ENCODE measurements at places on chromosomes 5 and 9.

- DNase-seq = no peak
These were observed 6.8 kb downstream of the NR2F1 start for GRCh38 chr5:93589829-93590215.

DNA sequence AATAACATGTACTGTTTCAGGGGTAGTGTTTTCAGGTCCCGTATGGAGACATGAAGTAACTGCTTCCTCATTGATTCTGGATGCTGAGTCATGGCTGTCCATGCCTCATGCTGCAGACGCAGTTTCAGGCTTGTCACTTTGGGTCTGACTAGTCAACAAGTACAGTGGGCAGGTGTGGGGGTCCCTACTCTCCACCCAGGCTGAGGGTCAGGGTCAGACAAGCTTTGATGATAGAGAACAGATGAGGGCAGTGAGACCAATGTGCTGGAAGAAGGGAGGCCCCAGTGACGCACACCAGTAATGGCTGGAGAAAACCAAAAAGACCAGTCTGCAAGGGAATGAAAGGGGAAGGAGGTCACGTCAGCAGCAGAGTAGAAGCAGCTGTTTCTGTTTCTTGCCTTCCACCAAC is 80.0 kb upstream of the NFIL3 start:
- DNase-seq = no peak

DNA sequence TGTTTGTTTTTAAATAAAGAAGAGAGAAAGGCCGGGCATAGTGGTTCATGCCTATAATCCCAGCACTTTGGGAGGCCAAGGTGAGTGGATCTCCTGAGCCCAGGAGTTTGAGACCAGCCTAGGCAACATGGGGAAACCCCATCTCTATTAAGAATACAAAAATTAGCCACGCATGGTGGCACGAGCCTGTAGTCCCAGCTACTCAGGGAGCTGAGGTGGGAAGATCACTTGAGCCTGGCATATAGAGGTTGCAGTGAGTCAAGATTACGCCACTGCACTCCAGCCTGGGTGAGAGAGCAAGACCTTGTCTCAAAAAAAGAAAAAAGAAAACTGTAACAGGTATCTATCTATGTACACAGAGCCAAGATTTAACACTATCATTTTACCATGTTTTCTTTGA is 34.2 kb upstream of the CDC42SE2 start:
- DNase-seq = no peak

DNA sequence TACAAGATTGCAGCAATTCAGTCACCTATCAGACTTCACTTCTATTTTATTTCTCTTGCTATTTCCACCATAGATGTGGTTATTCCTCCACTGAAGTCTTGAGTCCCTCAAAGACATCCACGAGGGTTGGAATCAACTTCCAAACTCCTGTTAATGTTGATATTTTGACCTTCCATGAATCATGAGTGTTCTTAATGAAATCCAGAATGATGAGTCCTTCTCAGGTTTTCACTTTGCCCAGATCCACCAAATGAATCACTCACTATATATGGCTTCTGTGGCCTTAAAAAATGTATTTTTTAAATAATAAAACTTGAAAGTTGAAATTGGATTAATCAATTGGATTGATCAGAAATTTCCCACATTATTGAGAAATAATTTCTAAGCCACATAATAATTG is 1821.0 kb downstream of the EFNA5 start:
- DNase-seq = no peak

DNA sequence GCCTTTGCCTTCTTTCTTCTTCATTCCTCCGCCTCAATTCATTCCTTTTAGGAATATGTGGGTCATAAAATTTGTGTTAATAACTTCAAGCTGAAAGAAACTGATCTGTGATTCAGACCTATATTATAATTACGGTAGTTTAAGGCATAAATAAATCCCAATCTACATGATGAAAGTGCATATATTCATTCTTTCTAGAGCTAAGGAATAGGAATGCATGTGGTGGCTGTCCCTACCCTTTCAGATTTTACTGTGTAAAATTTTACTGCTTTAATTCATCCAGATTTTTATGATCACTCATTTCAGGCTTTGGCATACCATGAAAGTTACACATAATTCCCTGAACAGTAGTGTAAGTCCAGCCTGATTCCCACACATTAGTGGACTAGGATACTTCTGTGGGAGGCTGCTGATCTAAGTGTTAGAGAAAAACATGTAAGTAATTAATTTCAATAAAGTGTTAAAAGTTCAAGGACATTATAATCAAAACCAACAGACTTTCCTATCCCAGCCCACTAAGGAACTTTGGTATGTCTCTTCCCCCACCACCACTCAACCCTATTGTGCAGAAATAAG is 83.1 kb downstream of the HINT1 start:
- DNase-seq = no peak

DNA sequence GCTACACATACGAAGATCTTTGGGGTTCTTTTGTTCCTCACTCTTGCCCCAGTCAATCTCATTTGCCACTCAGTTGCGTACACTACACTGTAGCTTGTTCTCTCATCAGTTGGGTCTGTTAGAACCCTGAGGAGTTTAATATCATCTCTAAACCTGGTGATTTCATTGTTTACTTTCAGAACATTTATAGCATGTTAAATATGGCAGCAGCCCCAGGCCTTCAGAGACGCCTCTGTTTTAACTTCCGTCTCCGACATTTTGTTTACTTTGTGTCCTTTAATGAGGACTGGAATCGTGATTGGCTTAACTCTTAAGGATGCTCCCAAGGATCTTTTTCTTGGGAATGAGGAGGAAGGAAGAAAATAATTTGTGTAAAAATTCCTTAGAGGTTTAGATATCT is 510.1 kb downstream of the NR2F1-AS1 start:
- no peak for DNase-seq

DNA sequence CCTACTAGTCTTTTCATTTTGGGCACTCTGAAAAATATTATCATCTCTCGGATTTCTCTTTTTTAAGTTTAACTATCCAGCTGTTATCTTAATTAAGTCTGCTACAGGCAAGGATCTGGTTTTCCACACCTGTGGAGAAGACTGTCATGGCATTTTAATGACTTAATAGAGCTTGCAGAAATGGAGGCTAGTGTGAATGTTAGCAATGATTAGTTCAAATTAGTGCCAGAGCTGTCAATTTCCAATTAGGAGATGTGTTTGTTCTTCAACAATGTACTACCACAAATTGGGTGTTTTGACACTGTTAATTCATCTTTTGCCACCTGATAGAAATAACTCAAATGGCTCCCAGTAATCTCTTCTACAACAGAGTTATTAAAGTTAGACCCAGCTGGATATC is 2023.0 kb upstream of the CDH9 start:
- DNase-seq = no peak

DNA sequence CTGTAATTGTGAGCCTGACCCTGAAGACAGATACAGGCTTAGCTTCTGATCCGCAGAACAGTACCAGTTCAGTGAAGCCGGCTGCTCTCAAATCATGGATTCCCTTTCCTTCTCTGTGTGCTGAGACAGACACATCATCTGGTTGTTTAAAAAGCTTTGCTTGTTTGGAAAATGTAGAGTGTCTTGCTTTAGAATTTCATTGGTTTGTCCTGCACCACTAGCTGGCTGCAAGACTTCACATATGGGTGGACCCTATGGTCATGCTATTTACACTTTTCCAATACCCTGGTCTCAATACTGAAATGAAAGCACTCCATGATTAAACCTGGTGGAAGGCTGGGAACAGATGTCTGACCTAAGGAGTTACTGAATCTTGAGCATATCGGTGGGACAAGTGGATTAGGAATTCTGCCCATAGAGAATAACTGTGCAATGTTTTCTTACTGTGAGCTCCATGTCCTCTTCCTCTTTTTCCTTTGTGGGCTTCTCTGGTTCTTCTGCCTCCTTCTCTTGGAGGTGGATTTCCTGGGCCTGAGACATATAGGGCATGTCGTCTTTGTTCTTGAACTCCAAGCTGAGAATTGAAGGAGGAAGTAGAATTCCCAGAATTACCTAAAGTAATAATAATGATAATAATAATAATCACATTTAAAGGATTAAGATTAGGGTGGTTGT is 201.1 kb upstream of the KLF9 start:
- no peak for DNase-seq

DNA sequence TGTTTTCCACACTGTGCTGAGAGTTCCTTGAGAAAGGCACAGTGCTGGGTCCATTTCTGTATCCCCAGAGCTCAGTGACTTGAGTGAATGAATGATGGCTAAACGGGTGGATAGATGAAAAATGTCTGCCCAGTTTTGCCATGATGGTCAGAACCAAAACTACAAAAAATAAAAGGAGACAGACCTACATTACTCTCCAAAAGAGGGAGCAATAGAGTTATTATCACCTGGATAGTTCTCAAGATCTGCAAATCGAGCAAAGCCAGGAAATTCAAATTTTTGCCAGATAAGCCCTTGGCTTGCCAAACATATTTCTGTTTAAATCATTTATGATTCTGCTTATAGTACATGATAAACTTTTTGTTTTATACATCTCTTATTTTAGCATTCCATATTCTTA is 214.2 kb upstream of the ZNF462 start:
- DNase-seq = no peak

- peak; percentile 72 for DNase-seq
These were observed 14.7 kb upstream of the LARP1 start for GRCh38 chr5:154740483-154740882.

- no peak for DNase-seq
These were observed 174.2 kb upstream of the TBC1D2 start for GRCh38 chr9:98429613-98430012.

GRCh38 chr9:112038017-112038408 is 137.1 kb downstream of the SUSD1 start:
- DNase-seq = no peak

Measured in left ventricle myocardium inferior (tissue), 1 donor.